ENCODE measurements at places on chromosomes 11 and 22.

- DNase-seq, result no peak
These were observed 206.2 kb upstream of the LRRC4C start for GRCh38 chr11:41665441-41666360.

DNA sequence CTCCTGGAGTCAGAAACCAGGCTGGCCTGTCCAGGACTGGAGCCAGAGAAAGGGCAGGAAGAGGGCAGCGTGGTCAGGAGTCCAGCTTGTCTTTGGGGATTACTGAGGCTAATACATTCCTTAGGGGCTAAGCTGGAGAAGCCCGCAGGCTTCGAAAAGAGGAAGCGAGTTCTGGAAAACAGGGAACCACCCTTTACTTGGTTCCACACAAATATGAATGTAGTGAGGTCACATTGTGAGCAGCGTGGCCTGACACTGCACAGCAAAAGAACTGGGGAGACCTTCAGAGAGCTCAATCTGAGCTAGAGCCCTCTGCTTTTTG is 132.3 kb downstream of the CEP164 start:
- no peak for DNase-seq

DNA sequence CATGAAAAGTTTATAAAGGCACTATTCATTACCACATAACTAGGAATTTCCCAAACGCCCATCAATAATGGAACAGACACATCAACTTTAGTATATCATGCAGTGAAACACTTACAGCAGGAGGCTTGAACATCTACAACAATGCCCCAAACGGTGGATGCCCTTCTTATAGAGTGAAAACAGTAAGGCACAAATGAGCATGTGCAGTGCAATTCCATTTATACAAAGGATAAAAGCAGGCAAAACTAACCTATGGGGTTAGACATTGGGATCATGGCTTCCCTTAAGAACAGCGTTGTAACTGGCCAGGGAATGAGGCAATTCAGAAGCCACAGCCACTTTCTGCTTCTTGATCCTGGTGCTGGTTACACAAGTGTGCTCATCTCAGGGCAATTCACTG is 1363.0 kb downstream of the TBC1D22A start:
- no peak for DNase-seq

- DNase-seq, result peak; percentile 50
These were observed 16.4 kb upstream of the SCGB1A1 start for GRCh38 chr11:62402226-62402959.

DNA sequence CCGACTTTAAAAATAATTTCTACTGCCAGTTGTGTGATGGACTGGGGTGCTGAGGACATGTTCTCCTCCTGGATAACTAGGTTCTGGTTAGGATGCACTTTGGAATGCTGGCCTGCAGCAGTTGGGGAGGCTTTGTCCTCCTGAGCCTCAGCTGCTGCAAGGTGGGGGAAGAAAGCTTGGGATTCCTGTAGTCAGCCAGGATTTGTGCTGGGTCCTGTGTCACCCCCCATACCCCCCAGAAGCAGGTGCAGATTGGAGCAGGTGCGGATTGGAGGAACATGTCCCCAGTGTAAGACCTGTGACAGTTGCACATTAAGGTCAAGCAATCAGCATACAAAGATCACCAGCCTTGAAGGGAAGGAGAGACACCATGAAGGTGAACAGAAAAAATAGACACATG is 51.1 kb downstream of the MED15 start:
- DNase-seq, result no peak

DNA sequence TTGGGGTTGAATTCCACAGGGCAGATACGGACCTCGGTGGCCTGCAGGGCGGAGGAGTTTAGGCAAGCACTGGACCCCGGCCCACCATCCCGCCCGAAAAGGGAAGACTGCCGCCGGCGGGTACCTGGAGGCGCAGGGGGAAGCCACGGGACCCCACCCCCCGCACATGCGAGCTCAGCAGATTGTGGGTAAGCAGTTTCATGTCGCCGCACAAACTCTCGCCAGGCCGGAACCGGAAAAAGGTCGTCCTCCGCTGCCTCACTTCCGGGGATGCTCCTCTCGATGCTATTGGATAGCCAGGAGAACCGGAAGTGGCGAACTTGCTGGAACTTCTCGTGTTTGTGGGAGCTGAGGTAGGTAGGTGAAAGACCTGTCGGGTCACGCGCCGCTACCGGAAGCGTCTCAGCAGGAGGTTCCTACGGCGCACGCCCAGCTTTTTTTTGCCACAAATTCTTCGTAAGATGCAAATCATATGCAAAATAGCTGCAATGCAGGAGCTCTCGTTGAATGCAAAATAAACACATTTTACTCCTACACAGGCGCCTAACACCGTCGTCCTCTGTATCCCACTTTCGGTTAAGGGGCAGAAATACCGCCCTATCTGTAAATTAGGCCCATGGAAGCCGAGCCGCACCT is at the start of gene TRMT112:
TSS of gene TRMT112 (minus strand) at position 235 of the 636 bp plus-strand sequence. CDS start at position 202, 33 bp downstream.
- DNase-seq, result peak; percentile 98

DNA sequence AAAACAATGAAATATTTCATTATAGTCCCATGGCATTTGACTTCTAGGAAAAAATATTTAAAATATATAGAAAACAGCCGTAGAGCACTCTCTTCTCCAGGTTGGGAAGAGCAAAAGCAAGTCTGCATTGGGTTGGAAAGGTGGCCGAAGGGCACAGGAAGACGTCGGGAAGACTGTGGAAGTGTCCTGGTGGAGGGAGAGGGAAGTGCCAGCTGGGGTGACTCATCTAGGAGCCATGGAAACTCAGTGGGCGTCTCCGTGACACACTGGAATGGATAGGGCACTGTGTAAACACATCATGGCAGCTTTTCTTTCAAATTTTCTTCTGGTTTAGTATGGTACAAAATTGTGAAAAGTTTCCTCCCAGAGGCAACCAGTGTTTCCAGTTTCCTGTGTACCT is 12.7 kb downstream of the GTPBP1 start:
- no peak for DNase-seq
